Camera-type eye (tissue), 1 donor: ENCODE measurements at places on chromosomes 11 and 22. TPM values are rescaled to one million over a fixed set of nuclear protein-coding genes. Genes with fewer than 3 reads are reported as not detected.

HSPB2 gene
- 1.9 TPM for total RNA-seq

SPI1 gene
- 5.4 TPM for total RNA-seq

GUCY1A2 gene
- total RNA-seq: 55.1 TPM

KRTAP5-8 gene
- not detected for total RNA-seq

SLC22A25 gene
- not detected for total RNA-seq

KRTAP5-1 gene
- not detected for total RNA-seq

MAP6 gene
- 57.5 TPM for total RNA-seq

SERPINH1 gene
- 479 TPM for total RNA-seq

PPARA gene
- 31.6 TPM for total RNA-seq

RNH1 gene
- total RNA-seq: 116 TPM

CRYBB3 gene
- 325 TPM for total RNA-seq

SMIM35 gene
- total RNA-seq: 0.11 TPM

TEAD1 gene
- total RNA-seq: 121 TPM

CCDC89 gene
- total RNA-seq: 4.0 TPM

SMARCB1 gene
- 61.6 TPM for total RNA-seq

TRPC6 gene
- total RNA-seq: 11.6 TPM

CTR9 gene
- 60.1 TPM for total RNA-seq

TMEM151A gene
- total RNA-seq: 4.0 TPM

PAX6 gene
- 273 TPM for total RNA-seq

DNAJB7 gene
- not detected for total RNA-seq

NPTXR gene
- total RNA-seq: 17.3 TPM

MUC5AC gene
- 0.16 TPM for total RNA-seq

SNX32 gene
- 3.1 TPM for total RNA-seq

TBX1 gene
- 2.2 TPM for total RNA-seq

C11orf42 gene
- not detected for total RNA-seq

KCNJ11 gene
- total RNA-seq: 5.2 TPM

ADM2 gene
- 1.5 TPM for total RNA-seq

SAA4 gene
- total RNA-seq: not detected

C11orf86 gene
- not detected for total RNA-seq

HBG1 gene
- 6.3 TPM for total RNA-seq

SAA1 gene
- not detected for total RNA-seq

SCN4B gene
- total RNA-seq: 5.9 TPM

TMEM86A gene
- 7.3 TPM for total RNA-seq

MMP12 gene
- not detected for total RNA-seq

C11orf21 gene
- 1.3 TPM for total RNA-seq

FOXRED2 gene
- total RNA-seq: 29.1 TPM

DAGLA gene
- total RNA-seq: 4.5 TPM

SGSM1 gene
- 3.6 TPM for total RNA-seq

BATF2 gene
- total RNA-seq: 0.16 TPM

IFT27 gene
- 23.5 TPM for total RNA-seq

ZNF215 gene
- total RNA-seq: 2.1 TPM

MAPK8IP2 gene
- total RNA-seq: 22.7 TPM

APOA5 gene
- total RNA-seq: not detected

SMIM38 gene
- 2.0 TPM for total RNA-seq

AAMDC gene
- total RNA-seq: 15.4 TPM

OLFML1 gene
- total RNA-seq: 25.7 TPM

ZP1 gene
- total RNA-seq: not detected

GRM5 gene
- total RNA-seq: 13.1 TPM

MRGPRF gene
- total RNA-seq: 14.6 TPM

B4GALNT4 gene
- total RNA-seq: 71.6 TPM

FXYD2 gene
- total RNA-seq: 2.6 TPM

RIC3 gene
- 45.7 TPM for total RNA-seq
